Glomerular endothelial cell (primary cell): ENCODE measurements at places on chromosomes 13 and 19. TPM values are rescaled to one million over a fixed set of nuclear protein-coding genes. Genes with fewer than 3 reads are reported as not detected.

The ZNF699 gene
- 2.0 and 9.7 TPM in 2 replicates for total RNA-seq

The MBD3L3 gene
- total RNA-seq = not detected in 2 replicates

The FREM2 gene
- total RNA-seq = under 0.01 TPM in 2 replicates

The TMEM221 gene
- total RNA-seq = 0.06 and 0.39 TPM in 2 replicates

The ZNF440 gene
- 5.3 and 7.8 TPM in 2 replicates for total RNA-seq

- DNase-seq = no peak
Observed at GRCh38 chr13:25692099-25692498, 320.3 kb downstream of the ATP8A2 start.

- no peak for DNase-seq
Observed at GRCh38 chr19:46009530-46010510, 13.0 kb downstream of the PGLYRP1 start.

DNA sequence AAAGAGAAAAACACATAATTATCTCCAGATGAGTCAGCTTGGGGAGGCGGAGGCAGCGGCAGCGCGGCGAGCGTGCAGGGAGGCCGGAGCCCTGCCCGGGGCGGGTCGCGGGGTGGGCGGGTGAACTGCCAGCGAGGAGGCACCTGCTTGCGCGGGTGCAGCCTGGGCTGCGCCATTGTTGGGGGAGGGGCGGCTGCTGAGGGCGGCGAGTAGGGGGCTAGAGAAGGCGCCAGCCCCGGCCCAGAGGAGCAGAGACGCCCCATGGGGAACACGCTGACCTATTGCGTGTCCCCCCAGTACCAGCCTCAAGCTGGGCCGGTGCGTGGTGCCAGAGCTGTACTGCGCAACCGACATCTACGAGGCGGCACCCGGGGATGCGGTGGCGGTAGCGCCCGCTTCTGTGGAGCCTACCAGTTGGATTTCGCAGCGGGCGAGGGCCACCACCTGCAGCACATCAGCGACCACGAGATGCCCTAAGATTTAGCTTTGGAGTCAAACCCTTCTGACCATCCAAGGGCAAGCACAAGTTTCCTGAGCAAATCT is 16.7 kb downstream of the ZNF100 start:
- no peak for DNase-seq

GRCh38 chr13:46121597-46122163 is 16.8 kb upstream of the CPB2 start:
- no peak for DNase-seq
